Breast epithelium (tissue), 4 donors: ENCODE measurements at places on chromosomes 6 and 20. TPM values are rescaled to one million over a fixed set of nuclear protein-coding genes. Genes with fewer than 3 reads are reported as not detected.

- DNase-seq, result no peak
- no peaks in the 10 kb centered on the region for H3K4me1 ChIP-seq
- no peaks in the 10 kb centered on the region for H3K27me3 ChIP-seq
Observed at GRCh38 chr6:14709900-14710299, 536.0 kb upstream of the JARID2 start.

DNA sequence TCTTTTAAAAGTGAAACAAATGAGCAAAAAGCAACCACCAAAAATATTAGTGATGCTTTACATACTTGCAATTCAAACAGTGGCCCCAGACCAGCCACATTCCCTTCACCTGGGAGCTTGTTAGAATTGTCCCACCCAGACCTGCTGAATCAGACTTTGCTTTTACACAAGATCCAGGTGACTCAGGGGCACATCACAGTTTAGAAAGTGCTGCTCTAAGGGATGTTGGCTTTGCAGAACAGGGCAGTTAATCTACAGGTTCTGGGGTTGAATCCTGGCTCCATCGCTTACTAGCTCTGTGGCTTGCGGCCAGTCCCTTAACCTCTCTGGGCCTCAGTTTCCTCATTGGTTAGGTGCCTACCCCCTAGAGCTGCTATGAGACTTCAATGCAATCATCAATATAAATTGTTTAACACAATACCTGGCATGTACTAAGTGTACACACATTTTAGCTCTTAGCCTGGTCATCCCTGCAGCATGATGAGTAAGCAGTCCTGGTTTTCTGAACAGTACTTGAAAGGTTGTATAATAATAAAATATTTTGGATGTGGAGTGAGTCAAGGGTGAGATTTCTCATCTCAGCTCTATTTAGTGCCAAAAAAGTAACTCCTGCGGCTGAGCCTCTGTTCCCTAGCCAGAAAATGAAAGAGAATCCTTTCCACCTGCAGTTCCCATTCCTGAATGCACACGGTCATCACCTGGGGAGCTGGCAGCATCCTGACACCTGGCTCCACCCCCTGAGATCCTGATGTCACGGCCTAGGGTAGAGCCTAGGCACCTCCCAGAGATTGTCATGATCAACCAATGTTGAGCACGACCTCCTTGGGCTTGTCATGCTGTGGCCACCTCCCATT lies 162.7 kb downstream of the ANKRD60 start:
- no peak overlapping the region for H3K4me3 ChIP-seq
- no peaks in the 10 kb centered on the region for H3K36me3 ChIP-seq
- no peak overlapping the region for H3K27ac ChIP-seq

The BMP6 gene
- total RNA-seq, result 6.2 TPM

The BFSP1 gene
- total RNA-seq, result 2.8 TPM

DNA sequence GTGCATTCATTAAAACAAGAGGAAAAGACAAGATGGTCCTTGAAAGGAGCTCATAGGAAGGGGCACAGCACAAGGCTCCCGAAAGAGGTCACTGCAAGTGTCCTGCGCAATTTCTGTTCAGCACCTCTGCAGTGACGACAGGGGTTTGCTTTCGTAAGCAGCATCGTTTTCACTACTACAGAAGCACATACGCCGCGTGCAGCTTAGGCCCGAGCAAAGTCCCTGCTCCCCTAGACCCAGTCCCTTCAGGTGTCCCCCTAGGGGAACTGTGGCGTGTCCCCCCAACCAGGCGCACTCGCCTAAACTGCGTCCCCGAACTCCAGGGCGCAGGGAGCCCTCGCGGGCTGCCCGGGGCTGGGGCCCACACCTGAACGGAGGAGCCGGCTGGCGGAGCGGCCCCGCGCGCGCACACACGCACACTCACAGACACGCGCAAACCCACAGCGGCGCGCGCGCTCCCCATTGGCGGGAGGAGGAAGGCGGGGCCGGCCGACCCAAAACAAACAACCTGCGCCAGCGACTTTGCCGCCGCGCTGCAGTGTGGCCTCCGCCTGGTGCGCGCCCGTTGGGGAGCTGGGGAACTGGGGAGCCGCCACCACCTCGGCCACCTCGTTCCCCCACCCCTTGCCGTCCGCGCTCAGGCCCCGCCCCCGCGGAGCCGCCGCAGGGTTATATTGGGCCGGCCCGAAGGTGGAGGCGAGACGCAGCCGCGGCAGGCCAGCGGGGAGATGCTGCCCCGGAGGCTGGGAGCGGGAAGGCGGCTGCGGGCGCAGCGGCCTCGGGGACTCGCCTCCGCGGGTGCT lies at the start of gene FOXQ1:
FOXQ1 (plus strand) TSS at position 699 of the 803 bp plus-strand sequence. CDS start 607 bp downstream, outside the sequence.
- H3K36me3 ChIP-seq, result no peaks in the 10 kb centered on the region
- H3K27me3 ChIP-seq, result no peaks in the 10 kb centered on the region
- H3K27ac ChIP-seq, result peak within 1 kb of the TSS; percentile 52
- DNase-seq, result peak; percentile 59

The UBD gene
- total RNA-seq, result 2.0 TPM

DNA sequence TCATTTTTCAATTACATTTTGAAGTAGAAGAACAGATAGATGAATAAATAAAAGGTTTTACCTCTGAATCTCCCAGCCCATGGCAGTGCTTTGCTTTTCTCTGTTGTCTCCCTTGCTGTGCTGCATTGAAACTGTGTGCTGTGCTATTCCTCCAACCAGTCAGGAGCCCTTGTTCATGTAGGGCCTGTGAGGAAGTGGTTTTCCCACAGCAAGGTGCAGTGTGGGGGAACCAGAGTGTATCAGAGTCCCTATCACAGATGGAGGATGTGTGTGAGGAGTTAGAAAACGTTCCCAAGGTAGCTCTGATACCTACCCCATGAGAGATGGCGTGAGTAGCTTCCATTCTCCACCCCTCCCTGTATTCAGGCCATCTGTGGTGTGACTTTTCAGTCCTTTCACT lies 72.8 kb upstream of the RALGAPA2 start:
- no peak overlapping the region for H3K27ac ChIP-seq
- no peaks in the 10 kb centered on the region for H3K36me3 ChIP-seq
- no peak for DNase-seq
- H3K4me1 ChIP-seq, result no peaks in the 10 kb centered on the region
- no peaks in the 10 kb centered on the region for H3K27me3 ChIP-seq
- H3K4me3 ChIP-seq, result no peak overlapping the region

The ACTL10 gene
- total RNA-seq, result 2.6 TPM

The TBX18 gene
- 20.6 TPM for total RNA-seq

The SOX12 gene
- total RNA-seq, result 3.7 TPM

GRCh38 chr6:154872542-154873114 lies 122.5 kb upstream of the TIAM2 start:
- H3K27ac ChIP-seq, result no peak overlapping the region
- no peaks in the 10 kb centered on the region for H3K36me3 ChIP-seq
- H3K4me1 ChIP-seq, result peaks cover 5% of the 10 kb centered on the region
- no peaks in the 10 kb centered on the region for H3K27me3 ChIP-seq
- no peak overlapping the region for H3K4me3 ChIP-seq

The SPATA25 gene
- 3.9 TPM for total RNA-seq

DNA sequence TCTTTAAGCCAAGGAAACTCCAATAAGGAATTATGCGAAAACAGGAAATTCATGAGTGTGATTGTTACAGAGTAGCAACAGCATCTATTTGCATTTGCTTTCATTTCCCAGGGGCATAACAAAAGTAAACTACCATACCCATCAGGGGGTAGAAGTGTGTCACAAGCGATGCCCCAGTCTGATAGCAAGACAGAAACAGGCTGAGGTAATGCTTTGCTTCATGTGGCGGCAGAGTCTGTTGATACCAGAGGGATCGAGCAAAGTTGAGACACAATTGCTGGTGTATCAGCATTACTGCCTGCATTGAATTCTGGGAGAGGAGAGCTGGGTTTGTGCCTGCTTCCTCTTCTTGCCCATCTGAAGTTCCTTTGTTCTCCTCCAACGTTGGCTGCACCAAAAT lies 51.2 kb upstream of the LYRM2 start:
- no peak overlapping the region for H3K27ac ChIP-seq
- no peak overlapping the region for H3K4me3 ChIP-seq
- no peaks in the 10 kb centered on the region for H3K27me3 ChIP-seq
- no peak for DNase-seq
- no peaks in the 10 kb centered on the region for H3K4me1 ChIP-seq

DNA sequence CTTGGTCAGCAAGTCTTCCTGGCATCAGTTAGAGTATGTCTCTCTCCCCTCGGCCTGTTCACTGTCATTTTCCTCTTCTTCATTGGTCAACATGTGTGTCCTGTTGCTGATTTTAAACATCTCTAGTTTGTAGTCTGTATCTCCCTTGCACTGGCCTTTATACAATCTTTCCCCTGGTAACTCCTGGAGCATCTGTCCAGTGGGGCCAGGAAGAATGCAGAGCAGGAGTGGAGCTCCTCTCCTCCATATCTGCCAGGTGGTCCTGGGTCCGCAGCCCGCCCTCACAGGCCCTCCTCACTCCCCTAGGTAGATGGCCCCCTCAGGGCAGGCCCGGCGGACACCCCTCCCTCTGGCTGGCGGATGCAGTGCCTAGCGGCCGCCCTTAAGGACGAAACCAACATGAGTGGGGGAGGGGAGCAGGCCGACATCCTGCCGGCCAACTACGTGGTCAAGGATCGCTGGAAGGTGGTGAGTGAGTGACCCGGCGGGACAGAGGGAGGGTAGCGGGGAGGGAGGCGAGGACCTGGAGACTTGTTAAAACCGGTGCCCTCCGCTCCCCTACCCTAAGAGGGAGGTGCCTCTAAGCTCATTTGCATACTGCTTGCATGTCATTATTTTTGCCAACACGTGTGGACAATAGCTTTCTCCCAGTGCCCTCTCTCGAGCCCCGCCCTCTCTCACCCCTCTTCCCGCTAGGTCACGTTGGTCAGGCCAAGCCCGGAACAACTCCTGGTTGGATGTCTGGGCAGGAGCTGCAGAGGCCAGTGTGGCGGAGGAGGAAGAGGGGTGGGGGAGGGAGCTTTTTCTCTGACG lies 3.2 kb downstream of the TTBK1 start:
- no peaks in the 10 kb centered on the region for H3K36me3 ChIP-seq
- peak overlapping the region; percentile 41 for H3K4me3 ChIP-seq
- no peak overlapping the region for H3K27ac ChIP-seq
- no peaks in the 10 kb centered on the region for H3K4me1 ChIP-seq
- H3K27me3 ChIP-seq, result peaks cover 36% of the 10 kb centered on the region

DNA sequence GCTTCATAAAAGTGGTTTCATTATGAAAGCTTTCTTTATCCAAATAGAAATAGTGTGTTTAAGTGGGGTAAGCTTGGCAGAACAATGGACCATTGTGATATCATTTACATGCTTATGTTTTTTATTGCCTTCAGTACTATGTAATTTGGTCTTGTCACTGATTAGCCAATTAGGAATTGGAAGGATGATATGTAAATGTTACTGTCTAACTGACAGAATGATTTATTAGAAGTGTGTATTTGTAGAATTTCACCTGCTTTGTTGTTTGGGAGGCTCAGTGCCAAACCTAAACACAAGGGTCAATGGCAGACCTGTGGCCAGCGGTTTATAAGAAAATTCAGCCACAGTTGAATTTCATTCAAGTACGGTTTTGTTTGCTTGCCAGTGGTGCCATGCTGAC lies 39.0 kb downstream of the AIG1 start:
- H3K36me3 ChIP-seq, result no peaks in the 10 kb centered on the region
- DNase-seq, result no peak
- no peak overlapping the region for H3K4me3 ChIP-seq
- no peaks in the 10 kb centered on the region for H3K27me3 ChIP-seq
- no peaks in the 10 kb centered on the region for H3K4me1 ChIP-seq

DNA sequence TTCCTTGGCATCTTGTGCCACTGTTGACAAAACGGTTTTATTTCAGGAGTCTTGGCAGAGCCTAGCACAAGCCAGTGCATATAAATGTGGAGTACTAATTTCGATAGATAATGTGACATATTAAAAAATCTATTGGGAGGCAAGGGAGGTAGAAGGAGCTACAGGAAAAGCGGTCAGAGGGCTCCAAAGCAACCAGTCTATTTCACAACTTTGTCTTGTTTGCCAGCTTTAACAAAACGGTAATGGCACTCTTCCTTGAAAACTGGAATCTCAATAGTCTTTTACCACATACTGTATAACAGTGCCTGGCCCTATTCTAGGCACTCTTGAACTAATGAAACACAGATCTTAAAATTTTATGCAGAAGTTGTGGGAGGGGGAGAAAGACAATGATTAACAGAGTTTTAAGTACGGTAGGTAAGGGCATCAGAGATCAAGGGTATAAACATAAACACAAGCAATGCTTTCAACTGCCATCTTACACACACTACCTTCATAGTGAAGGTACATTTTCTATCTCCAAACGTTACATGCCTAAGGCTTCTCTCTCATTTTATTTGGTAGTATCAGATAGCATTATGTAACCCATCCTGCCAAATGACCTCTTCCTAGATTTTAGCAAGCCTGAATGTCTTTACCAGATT lies 33.5 kb upstream of the SYNCRIP start:
- H3K36me3 ChIP-seq, result no peaks in the 10 kb centered on the region
- peak overlapping the region; percentile 98 for H3K4me3 ChIP-seq
- H3K27me3 ChIP-seq, result no peaks in the 10 kb centered on the region
- H3K4me1 ChIP-seq, result peaks cover 3% of the 10 kb centered on the region
- peak overlapping the region; percentile 20 for H3K27ac ChIP-seq

DNA sequence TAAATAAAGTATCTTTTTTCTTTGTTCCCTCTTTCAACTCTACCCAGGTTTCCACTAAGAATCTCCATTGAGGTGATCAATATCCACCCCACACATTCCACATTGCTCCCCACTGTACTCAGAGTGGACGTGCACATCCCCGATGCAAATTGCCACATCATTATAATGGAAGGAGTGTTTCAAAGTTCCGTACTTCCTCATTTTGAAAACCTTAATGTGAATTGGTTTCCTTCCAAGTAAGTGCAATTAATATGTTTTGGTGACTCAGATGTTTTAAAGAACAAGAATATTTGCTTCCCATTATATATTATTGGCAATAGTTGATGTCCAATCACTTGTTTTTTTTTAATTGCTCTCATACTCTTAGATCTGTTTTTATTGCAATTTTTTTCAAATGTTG lies 463.6 kb downstream of the HACE1 start:
- no peaks in the 10 kb centered on the region for H3K36me3 ChIP-seq
- no peaks in the 10 kb centered on the region for H3K27me3 ChIP-seq
- no peak overlapping the region for H3K27ac ChIP-seq
- DNase-seq, result no peak
- no peak overlapping the region for H3K4me3 ChIP-seq

- H3K27ac ChIP-seq, result no peak overlapping the region
- DNase-seq, result no peak
- H3K4me1 ChIP-seq, result no peaks in the 10 kb centered on the region
Observed at GRCh38 chr6:6483168-6483567, 105.4 kb upstream of the LY86 start.

DNA sequence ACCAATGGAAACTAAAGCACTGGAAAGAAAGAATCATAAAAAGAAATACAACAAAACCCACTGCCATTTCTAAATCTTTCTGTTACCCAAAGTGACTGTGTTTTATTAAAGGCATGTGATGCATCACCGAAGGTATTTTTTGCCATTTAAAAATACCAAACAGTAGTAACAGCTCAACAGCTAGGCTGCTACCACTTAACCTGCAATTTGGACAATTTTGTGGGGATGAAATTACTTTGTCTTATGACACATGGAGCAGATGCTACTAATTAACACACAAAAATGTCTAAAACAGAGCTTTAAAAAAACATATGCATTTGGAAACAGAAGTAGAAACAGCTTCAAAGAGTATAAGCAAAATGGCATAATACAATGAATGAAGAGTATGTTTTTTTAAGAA lies 97.4 kb downstream of the ATXN1 start:
- H3K27me3 ChIP-seq, result no peaks in the 10 kb centered on the region
- H3K36me3 ChIP-seq, result no peaks in the 10 kb centered on the region
- H3K4me1 ChIP-seq, result no peaks in the 10 kb centered on the region
- no peak overlapping the region for H3K4me3 ChIP-seq
- no peak overlapping the region for H3K27ac ChIP-seq
